ENCODE measurements at places on chromosomes 6 and 20.

- peak; percentile 16 for DNase-seq
Observed at GRCh38 chr6:117352466-117353081, 73.2 kb downstream of the ROS1 start.

- no peak for DNase-seq
Observed at GRCh38 chr20:39047417-39047985, 85.4 kb downstream of the DHX35 start.

DNA sequence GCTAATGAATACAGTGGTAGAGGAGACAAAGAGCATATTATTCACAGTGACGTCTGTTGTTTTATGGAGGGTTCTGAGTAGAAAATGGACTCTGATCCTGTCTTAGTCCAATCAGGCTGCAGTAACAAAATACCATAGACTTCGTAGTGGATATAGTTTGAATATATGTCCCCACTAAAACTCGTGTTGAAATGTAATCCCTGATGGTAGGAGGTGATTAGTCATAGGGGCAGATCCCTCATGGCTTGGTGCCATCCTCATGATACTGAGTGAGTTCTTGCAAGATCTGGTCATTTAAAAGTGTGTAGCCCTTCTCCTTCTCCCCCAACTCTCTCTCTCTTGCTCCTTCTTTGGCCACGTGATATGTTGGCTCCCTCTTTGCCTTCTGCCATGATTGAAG, 82.5 kb downstream of the CD83 start:
- peak; percentile 25 for DNase-seq

GRCh38 chr20:3218307-3218988, 9.2 kb downstream of the ITPA start:
- DNase-seq: peak; percentile 24

GRCh38 chr20:17679941-17680835, 1.9 kb downstream of the RRBP1 start:
- peak; percentile 76 for DNase-seq

DNA sequence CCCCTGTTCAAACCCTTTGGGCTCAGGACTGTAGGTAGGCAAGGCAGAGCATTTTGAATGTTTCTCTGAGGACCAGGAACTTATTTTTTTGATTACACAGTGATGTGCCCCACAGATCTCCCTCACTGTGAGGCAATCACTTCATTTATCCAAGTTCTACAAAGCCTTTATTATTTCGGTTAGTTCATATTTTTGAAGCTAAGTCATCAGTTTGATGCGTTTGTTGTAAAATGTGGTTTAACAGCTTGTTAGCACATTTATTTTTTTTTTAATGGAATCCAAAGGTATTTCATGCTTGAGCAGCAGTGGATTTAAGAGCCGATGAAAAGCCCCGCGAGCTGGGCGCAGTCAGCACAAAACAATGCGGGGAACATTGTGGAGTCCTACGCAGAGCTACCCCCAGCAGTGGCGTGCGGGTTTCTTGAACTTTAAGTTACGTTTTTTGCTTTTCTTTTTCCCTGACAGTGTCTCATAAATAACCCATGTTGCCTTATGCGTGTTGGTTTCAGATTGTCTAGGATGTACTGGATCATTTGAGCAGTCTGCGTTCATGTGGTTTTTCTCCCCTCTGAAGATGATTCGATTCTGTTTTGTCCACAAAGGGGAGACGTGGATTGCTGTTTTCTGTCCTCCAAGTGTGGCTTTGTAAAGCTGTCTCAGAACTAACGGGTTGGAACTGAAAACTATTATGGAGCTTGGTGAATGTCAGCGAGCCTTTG, 233.6 kb upstream of the BMP2 start:
- peak; percentile 85 for DNase-seq

GRCh38 chr6:16363749-16364148, 125.4 kb downstream of the GMPR start:
- DNase-seq: no peak

GRCh38 chr6:163513003-163513402, 98.5 kb downstream of the QKI start:
- DNase-seq: no peak

DNA sequence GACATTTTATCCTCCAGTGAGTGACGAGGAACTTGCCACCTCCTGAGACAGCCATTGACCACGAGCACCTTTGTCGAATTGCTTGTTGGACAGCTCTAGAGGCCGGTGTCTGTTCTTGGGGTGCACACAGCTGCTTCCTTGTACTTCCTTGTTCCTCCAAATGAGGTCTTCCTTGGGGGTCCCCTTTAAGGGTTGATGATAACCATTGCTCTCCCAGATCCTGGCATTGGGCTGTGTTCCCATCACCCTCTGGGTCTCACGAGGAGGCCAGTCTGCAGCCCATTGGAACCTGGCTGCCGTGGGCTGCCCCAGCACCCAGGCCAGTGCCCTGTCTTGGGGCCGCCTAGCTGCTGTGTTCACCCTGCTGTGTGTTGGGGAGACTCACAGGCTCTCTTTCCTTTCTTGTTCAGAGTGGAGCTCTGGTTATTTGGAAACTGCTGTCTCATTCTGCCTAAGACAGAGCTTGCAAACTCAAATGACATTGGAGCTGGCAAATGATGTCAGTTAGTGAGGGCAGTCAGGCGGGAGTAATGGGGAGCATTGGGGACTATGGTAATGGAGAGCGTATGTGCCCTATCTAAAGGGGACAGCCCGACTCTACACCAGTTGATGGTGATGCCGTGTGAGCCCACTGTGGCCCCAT, 25.7 kb downstream of the PPP1R16B start:
- DNase-seq: no peak

DNA sequence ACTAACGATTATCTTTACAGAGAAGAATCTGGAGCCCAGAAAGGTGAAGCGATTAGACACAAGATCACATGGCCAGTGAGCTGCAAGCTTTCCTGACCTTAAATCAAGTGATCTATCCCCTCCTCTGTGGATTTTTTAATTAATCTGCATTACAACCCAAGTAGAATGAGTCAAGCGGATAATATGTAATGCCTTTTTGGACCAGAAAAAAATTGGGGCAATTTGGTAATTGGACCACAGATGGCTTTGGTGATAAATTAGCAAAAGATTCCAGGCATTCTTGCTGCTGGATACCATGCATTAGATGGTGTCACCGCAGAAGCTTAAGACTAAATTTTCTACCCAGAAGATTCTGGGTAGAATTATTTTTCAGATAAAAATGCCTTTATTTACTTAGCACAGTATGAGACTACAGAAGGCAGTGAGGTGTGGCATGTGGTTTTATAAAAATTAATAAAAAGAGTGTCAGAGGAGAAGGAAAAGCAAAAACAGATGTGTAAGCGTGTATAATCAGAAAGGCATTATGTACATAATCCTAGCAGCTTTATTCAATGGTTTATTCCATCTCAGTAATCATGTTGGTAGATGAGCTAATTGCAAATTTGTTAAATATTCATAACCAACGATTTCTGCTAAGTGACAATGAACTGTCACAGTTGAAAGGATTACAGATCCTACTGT, 53.9 kb upstream of the PCSK2 start:
- peak; percentile 53 for DNase-seq

DNA sequence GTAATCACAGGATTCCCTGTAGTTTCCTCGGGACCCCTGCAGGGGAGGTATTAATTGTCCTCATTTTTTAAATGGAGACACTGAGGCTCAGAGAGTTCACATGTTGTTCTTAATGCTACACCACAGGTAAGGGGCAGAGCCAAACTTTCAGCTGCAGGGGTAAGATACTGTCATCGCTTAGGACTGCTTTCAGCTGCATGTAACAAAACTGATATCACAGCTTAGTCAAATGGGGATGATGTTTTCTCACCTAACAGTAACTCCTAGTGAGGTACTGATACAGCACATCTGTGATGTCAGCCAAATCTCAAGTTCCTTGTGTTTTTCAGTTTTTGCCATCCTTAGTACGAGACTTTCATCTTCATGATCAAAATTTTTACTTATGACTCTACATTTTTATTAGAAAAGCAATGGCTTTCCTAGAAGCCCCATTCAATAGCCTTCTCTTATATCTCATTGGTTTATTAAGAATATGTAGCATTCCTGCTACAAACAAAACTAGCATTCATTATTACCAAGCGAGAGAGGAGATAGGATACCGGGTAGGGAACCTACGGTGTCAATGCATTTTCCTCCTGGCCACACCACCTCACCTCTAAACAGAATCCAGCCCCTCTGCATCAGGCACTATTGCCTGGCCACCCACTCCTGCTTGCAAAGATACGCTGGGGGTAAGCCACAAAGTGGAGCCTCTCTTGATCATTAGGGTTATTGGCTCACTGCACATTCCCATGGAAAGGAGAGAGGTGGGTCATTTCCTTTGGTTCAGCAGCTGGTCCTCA, 557.5 kb downstream of the CD83 start:
- no peak for DNase-seq

DNA sequence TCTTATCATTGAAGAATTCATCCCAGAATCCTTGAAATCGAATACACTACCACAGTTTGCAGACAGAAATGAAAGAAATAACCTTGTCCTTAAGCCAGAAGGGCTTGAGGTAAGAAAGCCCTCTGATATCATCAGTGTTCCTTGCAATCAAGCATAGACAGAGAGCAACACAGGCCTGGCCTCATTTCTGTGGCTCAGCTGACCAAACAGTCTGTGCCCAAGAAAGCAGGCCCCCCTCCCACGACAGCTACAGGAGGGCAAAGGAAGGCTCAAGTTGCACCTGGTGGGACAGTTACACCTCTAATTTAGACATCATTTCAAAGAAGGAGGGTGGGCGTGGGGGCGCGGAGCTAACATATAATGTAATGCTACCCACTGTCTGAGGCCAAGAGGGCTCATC, 21.6 kb downstream of the KIF16B start:
- no peak for DNase-seq

- DNase-seq: peak; percentile 99
Observed at GRCh38 chr6:159716247-159717096, 10.8 kb upstream of the WTAP start.

DNA sequence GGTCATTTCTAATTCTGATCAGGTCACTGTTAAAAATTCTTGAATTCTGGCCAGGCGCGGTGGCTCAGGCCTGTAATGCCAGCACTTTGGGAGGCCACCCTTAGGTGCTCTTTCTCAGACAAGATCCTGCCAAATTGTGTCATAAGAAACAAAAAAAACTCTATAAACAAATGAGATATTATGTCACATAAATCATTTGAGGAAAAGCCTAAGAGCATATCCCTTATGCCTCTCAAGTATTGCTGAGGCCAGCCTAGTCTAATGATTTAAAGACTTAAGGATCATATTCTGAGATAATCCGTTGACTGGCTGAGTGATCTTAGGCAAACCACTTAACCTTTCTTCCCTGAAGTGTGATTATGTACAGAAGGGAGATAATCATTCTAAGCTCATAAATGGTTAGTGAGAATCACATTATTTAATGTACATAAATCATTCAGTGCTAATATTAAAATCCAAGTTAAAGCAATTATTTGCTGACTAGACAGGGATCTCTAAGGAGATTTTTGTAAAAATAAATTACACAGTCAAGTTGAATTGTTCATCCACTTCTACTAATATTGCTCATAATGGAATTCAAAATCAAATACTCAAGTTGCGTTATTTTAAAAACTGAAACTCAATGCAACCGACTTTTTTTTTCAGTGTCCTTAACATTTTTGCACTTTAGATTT, 365.4 kb downstream of the PHF3 start:
- DNase-seq: no peak

- peak; percentile 48 for DNase-seq
Observed at GRCh38 chr6:79719248-79719960, 88.3 kb downstream of the SH3BGRL2 start.

DNA sequence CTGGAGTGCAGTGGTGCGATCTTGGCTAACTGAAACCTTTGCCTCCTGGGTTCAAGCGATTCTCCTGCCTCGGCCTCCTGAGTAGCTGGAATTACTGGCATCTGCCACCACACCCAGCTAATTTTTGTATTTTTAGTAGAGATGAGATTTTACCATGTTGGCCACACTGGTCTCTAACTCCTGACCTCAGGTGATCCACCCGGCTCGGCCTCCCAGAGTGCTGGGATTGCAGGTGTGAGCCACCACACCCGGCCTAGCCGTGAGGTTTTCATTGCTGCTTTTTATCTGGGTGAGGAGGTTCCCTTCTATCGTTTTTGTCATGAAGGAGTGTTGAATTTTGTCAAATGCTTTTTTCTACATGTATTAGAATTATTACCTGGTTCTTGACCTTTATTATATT, 23.9 kb downstream of the SRC start:
- DNase-seq: no peak

- DNase-seq: no peak
Observed at GRCh38 chr6:11214901-11215300, 17.6 kb downstream of the NEDD9 start.

- DNase-seq: no peak
Observed at GRCh38 chr6:31935021-31935420, 7.5 kb downstream of the C2 start.

DNA sequence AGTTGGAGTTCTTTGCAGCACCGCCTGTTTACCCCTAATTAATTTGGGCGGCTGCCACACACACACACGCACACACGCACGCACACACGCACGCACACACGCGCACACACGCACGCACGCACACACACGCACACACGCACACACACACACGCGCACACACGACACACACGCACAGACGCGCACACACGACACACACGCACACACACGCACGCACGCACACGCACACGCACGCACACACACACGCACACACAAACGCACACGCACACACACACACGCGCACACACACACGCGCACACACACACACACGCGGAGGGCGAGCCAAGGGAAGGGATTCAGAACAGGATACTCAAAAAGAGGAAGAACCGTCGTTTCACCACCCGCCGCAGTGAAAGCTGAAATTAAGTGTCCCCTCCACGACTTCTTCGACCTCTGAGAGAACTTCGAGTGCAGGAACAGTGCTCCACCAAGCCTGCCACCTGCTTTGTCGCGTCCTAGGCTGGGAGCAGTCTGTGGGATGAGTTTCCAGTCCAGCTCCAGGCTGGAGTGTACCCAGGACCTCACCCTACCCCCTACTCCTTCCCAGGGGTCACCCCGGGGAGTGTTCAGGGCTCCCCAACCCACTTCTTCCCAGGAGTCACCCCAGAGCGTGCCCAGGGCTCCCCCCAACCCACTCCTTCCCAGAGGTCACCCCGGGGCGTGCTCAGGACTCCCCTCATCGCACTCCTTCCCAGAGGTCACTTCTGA, 1.1 kb downstream of the RNASET2 start:
- no peak for DNase-seq

GRCh38 chr20:50434653-50435396, 75.4 kb upstream of the PTPN1 start:
- peak; percentile 69 for DNase-seq

GRCh38 chr6:157106487-157106886, 216.8 kb downstream of the TMEM242 start:
- peak; percentile 22 for DNase-seq

GRCh38 chr20:41618807-41619311, 682 bp upstream of the CHD6 start:
- DNase-seq: no peak

- DNase-seq: peak; percentile 38
Observed at GRCh38 chr6:132830334-132830751, 16.0 kb downstream of the RPS12 start.

DNA sequence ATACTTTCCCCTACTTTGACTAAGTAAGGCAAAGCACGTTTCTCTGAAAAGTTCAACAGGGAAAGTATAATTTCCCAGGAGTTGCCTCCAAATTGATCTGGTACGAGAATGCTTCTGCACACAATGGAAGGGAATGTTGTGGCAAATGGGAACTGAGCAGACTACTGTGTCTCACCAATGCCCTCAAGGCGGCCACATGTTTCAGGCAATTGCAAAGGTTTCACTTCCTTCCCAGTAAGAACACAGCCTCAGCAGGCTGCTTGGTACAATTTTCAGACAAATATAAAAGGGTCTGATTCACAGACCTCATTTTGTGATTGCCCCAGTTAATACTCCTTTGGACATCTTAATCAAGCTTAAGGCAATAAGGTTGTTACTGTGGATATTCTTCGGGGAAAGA, 71.2 kb downstream of the KIAA0319 start:
- DNase-seq: no peak

- DNase-seq: no peak
Observed at GRCh38 chr6:15268137-15268908, 22.5 kb downstream of the JARID2 start.

Data from AG10803 (cell line).